ENCODE measurements at places on chromosomes 2 and 18. TPM values are rescaled to one million over a fixed set of nuclear protein-coding genes. Genes with fewer than 3 reads are reported as not detected.

DNA sequence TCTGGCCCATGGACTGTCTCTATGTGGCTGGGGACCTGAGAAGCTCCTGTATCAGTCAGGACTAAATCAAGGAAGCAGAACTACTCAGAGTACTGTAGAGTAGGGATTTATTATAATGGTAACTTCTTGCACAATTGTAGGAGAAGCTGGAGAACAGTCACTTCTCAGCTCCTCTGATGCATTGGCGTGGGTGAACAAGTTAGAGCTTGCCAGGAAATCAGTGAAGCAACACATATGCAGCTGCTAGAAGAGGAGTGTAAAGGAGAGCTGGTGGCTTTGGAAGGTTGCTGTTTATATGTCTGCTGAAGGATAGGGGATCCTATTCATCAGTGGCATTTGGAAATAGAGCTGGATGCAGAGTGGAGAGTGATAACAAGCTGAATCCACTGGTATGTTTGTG is 215.5 kb upstream of the CWC22 start:
- no peaks in the 10 kb centered on the region for H3K27me3 ChIP-seq
- H3K4me3 ChIP-seq = no peak overlapping the region
- H3K4me1 ChIP-seq = no peaks in the 10 kb centered on the region
- DNase-seq = no peak

DNA sequence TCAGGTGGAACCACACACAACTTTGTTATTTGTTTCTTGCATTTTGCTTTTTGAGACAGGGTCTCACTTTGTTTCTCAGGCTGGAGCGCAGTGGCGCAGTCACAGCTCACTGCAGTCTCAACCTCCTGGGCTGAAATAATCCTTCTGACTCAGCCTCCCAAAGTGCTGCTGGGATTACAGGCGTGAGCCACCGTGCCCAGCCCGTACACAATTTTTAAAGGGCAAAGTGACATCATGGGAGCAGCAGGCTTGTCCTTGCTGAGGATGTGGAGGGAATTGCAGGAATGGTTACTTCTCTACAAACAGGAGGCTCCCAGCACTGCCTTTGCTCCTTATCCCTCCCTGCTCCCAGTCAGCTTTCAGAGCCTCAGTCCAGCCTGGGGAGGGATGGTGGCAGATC is 355.9 kb upstream of the KLHL29 start:
- DNase-seq = no peak
- no peaks in the 10 kb centered on the region for H3K27me3 ChIP-seq
- no peaks in the 10 kb centered on the region for H3K4me1 ChIP-seq
- no peaks in the 10 kb centered on the region for H3K36me3 ChIP-seq
- H3K27ac ChIP-seq = no peak overlapping the region

DNA sequence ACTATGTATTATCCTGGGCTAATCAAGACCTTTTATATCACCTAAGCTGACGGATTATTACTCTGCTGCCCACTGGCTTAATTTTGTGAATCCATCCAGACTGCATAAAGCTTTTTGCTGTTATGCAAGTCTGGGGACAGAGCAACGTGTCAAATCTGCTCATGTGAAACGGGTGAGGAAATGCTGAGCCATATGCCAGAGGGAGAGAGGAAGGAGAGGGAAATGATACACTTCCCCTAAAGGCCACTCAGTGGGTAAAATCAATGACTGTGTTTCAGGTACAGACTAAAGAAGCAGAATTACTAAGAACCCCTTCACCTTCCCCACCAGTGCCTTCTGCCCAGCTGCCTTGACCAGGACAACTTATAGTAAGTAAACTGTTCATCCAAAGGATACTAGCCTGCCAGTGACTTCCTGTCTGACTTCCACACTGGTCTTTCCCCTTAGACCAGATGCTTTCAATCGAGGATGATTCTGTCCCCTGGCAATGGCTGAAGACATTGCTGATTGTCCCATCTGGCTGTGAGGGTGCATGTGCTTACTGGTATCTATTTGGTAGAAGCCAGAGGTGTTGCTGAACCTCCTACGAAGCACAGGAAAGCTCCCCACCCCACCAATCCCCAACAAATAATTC is 43.0 kb downstream of the STAT1 start:
- H3K27ac ChIP-seq = no peak overlapping the region
- peaks cover 3% of the 10 kb centered on the region for H3K36me3 ChIP-seq
- no peak for DNase-seq
- no peaks in the 10 kb centered on the region for H3K4me1 ChIP-seq
- no peaks in the 10 kb centered on the region for H3K27me3 ChIP-seq
- H3K4me3 ChIP-seq = no peak overlapping the region

DNA sequence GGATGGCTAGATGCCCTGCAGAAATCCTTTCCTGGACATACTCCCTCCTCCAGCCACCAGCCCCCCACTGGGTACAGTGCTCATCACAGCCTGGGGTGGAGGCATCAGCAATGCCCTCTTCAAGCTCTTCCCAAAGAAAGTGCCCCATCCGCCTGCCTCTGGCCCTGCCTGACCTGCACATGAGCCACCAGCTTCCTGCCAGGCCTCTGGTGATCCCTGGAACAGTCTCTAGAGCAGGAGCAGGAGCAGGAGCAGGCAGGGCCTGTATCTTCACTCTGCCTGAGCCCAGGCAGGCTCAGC is 54.1 kb upstream of the CAB39 start:
- no peaks in the 10 kb centered on the region for H3K27me3 ChIP-seq
- H3K27ac ChIP-seq = no peak overlapping the region
- no peaks in the 10 kb centered on the region for H3K36me3 ChIP-seq
- H3K4me3 ChIP-seq = no peak overlapping the region

DNA sequence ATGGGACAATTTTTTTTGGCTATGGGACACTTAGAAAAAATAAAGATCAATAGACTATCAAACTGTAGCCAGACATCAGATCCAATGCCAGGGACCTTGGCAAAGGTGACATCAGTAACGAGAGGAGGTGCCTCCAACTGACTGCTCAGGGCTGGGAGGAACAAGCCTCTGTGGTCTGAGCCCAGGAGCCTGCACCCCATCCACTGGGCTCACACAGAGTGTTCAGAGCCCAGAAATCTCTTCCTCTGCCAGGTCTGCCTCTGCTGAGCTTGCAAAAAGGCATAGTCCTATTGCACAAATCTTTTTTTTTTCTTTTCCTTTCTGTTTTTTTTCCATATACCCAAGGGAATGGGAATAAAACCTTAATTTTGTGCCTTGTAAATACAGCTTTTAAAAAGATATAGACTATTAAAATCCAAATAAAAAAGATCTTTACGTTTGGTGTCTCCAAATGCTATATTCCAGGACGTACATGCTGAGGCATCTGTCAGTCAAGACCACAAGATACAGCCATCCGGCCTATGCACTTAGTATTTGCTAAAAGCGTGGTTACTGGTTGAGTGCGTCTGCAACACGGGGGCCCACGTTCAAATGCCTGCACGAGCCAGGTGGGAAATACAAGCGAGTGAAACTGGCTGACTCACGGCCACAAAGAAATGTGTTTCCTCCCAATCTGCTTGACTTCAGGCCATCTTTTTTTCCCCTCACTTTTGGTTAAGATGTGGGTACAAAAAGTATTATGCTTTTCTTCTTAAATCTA is 7.8 kb upstream of the ARHGAP25 start:
- H3K27ac ChIP-seq = no peak overlapping the region
- H3K4me3 ChIP-seq = no peak overlapping the region

Gene GPR45
- not detected for total RNA-seq

Data from breast epithelium (tissue), 4 donors.